NCI-H2171 treated with DMSO at 0.1 percent for 48 hours (cell line): ENCODE measurements at places on chromosomes 3 and 15.

- DNase-seq = no peak
Observed at GRCh38 chr15:60899322-60899966, 329.7 kb downstream of the RORA start.

- DNase-seq = no peak
Observed at GRCh38 chr3:46209746-46210470, 1.8 kb upstream of the CCR1 start.

DNA sequence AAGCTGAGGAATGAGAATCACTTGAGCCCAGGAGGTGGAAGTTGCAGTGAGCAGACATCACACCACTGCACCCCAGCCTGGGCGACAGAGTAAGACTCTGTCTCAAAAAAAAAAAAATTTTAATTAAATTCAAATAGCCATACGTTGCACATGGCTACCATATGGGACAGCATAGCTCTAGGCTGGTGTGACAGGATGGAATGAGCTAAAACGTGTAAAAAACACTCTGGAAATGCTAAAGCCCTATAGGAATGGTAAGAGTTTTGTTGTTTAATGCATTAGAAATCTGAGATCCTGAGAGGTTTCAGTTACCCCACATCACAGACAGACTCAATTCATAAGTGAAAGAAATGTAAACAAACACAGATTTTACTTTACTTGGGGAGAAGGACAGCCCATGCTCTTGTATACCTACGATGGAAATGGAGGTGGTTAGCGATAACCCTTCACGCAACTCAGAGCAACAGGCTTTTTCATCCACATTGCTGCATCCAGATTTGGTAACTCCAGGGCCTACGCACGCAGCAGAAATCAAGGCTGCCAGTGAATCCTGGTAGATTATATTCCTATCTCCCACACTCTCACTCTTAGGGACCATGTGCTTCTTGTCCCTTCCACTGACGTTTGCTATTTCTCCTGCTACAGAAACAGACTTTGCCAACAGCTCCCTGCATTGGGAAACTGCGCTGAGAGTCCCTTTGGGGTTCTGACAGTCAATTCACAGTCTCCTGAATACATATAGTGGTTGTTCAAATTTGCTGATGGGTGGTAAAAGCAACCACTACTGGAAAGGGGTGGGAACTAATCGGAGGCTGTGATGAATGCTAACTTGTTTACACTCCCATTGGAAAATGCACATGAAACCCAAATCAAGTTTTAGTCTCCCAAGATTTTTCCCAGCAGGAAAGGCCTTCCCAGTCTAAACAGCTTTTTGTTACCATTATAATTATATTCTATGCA is 3.1 kb downstream of the SH3BP5 start:
- peak; percentile 19 for DNase-seq

- DNase-seq = peak; percentile 0
Observed at GRCh38 chr3:4426782-4427344, 40.2 kb downstream of the SUMF1 start.

GRCh38 chr3:129892486-129892856 is 1.0 kb downstream of the TMCC1 start:
- no peak for DNase-seq

DNA sequence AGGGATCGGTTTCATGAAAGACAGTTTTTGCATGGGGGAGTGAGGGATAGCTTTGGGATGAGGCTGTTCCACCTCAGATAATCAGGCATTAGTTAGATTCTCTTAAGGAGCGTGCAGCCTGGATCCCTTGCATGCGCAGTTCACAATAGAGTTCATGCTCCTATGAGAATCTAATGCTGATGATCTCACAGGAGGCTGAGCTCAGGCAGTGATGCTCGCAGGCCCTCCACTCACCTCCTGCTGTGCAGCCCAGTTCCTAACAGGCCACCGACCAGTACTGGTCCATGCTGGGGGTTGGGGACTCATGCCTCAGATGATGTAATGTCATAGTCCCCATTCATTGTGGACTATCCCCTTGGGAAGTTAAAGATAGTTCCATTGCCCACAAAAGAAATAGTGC is 255.8 kb downstream of the CACNA2D3 start:
- no peak for DNase-seq

GRCh38 chr15:63054985-63055384 is 12.4 kb downstream of the TPM1 start:
- DNase-seq = peak; percentile 74

DNA sequence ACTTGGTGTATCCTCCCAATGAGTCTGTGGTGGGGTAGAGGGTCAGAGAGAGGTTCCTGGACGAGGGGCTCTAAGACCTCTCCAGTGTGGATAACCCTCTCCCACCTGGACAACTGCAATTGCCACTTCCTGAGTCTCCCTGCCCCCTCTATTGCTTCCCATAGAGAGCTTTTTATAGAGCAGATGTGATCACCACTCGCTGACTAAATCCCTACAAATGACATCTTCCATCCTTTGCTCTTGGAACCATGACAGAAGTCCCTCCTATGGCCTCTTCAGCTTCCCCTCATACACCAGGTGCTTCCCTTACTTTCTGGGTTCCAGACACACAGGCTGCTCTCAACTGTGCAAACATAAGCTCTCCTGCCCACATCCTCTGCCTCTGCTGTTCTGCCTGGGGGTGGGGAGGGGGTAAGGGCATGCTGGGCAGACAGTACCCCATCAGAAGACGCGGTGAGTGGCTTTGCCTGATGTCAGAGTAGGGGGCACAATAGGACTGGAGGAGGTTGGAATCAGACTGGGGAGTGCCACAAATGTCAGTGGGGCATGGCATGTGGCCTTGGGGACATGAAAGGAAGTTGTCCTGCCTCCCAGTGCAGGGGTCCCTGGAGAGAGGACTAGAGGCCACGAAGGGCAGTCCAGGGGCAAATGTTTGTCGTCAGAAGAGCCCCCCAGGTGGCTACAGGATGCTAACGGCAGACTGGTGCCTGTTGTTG is 15.2 kb downstream of the ITIH3 start:
- no peak for DNase-seq

DNA sequence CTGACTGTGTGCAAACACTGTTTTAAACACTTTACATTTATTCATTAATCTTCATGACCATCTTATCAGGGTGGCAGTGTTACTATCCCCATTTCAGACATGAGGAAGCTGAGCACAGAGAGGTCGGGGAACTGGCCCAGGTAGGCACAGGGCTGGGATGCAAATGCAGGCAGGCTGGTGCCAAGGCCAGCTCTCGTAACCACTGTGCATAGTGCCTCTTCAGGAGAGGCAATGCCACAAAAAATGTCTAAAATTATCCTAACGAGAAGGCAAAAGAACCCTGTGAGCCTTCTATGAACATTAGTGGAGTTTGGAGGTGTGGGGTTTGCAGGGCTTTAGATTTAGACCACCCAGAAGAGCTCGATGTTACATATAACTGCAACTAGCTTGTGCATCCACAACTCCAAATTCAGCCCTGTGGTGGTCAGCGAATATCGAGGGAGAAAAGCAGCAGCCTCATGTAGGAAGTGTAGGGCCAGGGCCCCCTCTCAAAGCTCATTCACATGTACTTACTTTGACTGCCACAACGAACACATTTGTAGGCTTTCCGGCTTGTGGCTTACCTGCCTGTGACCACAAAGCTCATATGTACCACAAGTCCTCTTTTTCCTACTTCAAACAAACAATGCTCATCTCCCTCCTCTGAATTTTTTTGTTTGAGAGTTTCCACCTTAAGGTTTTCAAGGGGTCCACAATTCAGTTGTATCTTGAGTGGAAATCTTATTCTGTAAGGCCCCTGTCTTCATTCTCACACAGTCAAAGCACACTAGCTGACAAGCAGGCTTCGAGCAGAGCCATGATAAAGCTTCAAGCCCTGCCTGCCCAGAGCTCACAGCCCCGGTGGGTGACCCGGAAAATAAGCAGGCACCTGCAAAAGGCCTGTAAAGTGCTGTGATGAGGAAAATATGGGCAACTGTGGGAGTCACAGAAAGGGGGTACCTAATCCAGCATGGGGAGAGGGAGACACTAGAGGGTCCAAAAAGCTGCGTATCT is 722.9 kb upstream of the CFAP20DC start:
- DNase-seq = no peak

- peak; percentile 22 for DNase-seq
Observed at GRCh38 chr3:129966876-129967275, 7.6 kb upstream of the TRH start.

GRCh38 chr15:34370643-34371042 is 3.6 kb upstream of the LPCAT4 start:
- DNase-seq = no peak

GRCh38 chr15:97316362-97316761 is 644.1 kb upstream of the ARRDC4 start:
- DNase-seq = peak; percentile 70

DNA sequence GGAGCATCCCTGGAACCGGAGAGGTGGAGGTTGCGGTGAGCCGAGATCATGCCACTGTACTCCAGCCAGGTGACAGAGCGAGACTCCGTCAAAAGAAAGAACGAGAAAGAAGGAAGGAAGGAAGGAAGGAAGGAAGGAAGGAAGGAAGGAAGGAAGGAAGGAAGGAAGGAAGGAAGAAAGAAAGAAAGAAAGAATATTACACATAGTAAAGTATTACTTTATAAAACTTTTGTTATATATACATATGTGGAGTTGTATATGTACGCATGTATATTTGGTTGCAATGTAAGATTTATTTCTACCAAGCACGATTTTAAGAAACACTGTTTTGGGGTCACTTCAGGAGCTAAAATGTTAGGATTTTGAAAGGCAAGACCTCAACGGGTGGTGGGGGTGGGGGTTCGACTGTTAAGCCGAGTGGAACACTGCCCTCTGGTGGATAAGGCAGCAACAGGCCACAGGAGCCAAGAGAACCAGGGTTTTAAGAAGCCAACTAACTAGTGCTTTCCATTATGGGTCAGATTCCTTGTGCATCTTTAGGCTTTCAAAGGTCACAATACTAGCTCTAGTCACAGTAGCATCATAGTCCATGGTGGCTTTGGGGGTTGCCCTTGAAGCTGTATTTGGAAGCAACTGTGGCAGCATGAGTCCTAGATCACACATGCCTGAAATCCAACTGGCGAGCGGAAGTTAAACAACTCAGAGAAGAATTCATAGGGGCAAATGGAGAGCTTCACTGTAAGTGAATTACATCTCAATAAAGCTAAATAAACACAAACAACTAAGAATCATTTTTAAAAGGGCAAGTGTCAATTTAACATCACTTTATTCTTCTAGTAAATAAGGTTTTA is 22.5 kb downstream of the GLB1 start:
- DNase-seq = peak; percentile 13

DNA sequence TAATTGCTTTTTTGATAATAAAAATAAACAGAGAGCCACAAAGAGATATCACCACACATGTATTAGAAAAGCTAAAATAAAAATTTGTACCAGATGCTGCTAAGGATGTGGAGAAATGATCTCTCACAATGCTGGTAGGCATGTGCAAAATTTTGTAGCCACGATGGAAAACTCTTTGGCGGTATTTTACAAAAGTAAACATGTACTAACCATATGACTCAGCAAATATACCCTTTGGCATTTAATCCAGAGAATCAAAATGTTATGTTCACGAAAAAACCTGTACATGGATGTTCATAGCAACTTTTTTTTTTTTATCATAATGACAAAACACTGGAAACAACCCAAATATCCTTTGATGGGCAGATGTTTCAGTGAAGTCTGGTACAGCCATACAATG is 261.2 kb downstream of the LPP start:
- DNase-seq = no peak

- DNase-seq = no peak
Observed at GRCh38 chr15:65285291-65286068, 1.2 kb downstream of the PARP16 start.

DNA sequence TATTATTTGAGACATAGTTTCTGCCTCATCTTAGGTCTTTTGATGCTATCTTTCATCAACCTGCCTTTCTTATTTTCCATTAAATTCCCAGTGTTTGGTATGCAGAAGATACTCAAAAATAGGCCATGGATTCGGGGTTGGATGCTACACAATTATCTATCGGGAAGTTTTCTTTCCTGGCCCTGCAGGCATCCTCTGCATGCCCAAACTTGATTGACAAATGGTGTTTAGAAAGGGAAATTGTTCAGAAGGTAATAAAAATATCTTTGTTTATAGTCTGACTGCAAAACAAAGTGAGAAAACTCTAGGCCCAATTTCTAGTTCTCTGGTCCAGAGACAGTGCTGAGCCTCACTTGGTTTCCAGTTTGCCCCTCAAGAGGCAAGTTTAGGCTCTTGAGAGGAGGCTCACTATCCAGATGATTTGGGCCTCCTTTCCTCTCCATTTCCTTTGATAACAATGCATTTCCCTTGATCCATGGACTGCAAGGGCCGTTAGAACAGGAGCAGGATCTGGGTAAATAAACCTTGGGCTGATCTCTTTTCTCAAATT is 157.1 kb upstream of the DPH6 start:
- no peak for DNase-seq

DNA sequence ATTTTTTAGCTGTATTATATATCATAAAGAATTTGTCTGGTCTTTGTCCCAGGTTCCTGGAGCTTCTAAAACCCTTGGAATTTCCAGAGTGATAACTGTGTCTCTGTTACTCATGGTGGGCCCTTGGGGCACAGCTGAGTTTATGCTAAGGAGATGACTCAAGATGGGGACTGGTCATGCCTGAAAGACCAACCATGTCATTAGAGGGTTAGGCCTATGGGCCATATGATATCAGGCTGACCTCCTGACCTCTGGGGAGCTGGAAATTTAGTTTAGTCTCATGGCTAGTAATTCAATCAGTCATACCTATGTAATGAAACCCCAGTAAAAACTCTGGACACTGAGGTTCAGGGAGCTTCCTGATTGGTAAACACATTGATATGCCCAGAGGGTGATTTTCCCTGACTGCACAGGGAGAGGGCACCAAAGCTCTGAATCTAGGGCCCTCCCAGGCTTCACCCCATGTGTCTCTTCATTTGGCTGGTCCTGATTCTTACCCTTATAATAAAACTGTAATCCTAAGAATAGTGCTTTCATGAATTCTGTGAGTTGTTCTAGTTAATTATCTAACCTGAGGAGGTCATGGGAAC is 69.6 kb downstream of the EEFSEC start:
- no peak for DNase-seq

- DNase-seq = no peak
Observed at GRCh38 chr3:28860307-28860706, 420.6 kb upstream of the RBMS3 start.

DNA sequence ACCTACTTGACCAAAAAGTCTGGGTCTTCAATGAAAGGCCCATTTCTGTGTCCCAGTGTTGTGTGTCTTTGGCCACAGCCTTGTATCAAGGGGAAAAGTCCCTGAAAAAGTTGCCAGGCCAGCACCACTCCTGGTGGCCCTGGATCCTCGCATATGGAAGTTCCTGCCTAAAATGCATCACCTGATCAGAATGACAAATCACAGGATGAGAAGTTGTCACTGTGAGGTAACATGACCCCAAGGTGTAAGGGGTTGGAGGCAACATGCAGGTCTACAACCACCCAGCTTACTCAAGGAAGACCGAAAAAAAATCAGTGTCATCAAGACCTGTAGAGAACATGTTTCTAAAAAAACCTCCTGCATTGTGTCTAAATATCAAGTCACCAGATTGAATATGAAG is 25.6 kb downstream of the PARP15 start:
- DNase-seq = no peak
